AG09319 (cell line): ENCODE measurements at places on chromosomes 16 and 17.

- DNase-seq = no peak
These were observed 478.4 kb downstream of the HS3ST3B1 start for GRCh38 chr17:14779241-14779640.

- no peak for DNase-seq
These were observed 27.3 kb downstream of the KDM8 start for GRCh38 chr16:27230562-27231001.

GRCh38 chr17:64502809-64503208, 3.3 kb downstream of the DDX5 start:
- no peak for DNase-seq

GRCh38 chr16:78505544-78506366, 406.3 kb downstream of the WWOX start:
- DNase-seq = no peak

- no peak for DNase-seq
These were observed 133.3 kb downstream of the TMEM132E start for GRCh38 chr17:34712481-34713195.

DNA sequence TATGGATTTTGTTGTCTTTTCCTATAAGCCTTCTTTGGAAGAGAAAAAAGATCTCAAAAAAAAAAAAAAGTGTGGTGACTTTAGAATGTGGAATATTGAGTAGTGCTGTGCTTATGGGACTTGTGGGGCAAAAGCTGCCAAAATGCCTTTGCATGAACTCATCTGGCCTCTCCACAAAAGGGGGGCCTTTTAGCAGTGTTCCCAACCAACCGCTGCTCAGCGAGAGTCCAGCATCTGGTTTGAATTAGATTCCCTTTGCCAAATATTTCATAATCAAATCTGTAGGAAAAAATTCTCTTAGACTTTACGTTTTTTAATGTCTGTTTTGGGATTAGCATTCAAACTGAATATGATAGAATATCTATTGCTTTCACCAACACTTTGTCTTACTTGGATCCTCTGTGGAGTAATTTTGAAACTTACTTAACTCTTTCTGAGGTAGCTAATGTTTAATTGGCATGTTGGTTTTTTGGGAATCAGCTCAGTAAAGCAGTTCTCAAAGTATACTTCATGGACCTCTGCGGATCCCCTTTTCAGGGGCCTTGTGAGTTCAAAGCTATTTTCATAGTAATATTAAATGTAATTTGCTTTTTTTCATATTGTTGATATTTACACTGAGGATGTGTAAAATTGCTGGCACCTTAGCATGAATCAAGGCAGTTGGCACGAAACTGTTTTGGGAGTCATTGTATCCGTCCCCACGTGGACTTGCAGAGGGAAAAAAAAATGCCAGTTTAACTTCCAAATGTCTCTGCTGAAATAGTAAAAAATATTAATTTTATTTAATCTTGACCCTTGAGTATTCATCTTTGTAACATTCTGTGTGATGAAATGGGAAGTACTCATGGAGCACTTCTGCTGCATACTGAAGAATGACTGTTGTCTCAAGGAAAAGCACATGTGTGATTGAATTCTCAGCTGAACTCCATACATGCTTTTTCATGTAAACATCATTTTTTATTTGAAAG, 34.7 kb upstream of the VPS4A start:
- DNase-seq = peak; percentile 95

GRCh38 chr17:15354256-15354655, 12.9 kb upstream of the TEKT3 start:
- DNase-seq = no peak

DNA sequence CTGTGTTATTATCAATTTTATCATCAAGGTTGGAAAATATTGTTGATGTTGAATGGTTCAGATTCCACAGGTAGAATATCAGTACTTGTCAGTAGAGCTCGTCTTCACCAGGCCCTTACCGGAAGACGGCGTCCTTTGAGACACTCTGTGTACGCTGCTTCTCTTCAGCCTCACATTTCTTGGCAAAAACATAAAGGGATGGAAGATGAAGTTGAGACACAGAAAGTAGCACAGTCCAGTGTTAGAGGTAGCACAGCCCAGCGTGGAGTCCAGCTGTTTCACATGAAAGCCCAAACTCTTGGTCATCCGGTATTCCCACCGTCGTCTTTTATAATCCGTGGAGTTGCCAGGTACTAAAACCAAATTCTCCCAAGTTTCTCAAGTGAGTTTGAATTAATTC, 30.4 kb downstream of the ATP2C2 start:
- no peak for DNase-seq

DNA sequence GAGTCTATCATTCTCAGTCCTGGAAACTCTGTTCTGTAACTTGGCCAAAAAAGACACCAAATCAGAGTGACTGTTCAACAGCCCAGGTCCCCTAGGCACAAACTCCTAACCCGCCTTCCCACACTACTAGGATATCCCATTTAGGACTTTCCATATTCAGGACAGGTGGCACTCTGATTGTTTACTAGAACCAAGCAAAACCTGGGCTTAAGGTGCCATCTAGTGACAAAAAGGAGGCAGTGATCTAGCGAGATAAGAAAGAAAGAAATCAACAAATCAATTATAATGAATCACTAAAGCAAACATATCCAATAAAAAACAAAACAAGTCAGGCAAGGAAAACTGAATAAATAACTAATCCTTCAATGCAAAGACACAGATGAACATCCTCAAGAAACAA, 203.9 kb downstream of the CEP112 start:
- DNase-seq = peak; percentile 4

DNA sequence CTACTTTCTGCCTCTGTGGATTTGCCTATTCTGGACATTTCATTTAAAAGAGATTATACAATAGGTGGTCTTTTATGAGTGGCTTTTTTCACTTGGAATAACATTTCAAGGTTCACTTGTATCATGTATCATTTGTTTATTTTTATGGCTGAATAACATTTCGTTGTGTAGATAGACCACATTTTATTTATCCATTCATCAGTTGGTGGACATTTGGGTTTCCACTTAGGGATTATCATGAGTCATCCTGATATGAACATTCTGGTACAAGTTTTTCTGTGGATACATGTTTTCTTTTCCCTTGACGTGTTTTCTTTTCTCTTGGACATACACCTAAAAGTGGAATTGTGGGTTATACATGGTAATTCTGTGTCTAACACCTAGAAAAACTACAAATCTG, 25.3 kb downstream of the PRSS54 start:
- DNase-seq = no peak

DNA sequence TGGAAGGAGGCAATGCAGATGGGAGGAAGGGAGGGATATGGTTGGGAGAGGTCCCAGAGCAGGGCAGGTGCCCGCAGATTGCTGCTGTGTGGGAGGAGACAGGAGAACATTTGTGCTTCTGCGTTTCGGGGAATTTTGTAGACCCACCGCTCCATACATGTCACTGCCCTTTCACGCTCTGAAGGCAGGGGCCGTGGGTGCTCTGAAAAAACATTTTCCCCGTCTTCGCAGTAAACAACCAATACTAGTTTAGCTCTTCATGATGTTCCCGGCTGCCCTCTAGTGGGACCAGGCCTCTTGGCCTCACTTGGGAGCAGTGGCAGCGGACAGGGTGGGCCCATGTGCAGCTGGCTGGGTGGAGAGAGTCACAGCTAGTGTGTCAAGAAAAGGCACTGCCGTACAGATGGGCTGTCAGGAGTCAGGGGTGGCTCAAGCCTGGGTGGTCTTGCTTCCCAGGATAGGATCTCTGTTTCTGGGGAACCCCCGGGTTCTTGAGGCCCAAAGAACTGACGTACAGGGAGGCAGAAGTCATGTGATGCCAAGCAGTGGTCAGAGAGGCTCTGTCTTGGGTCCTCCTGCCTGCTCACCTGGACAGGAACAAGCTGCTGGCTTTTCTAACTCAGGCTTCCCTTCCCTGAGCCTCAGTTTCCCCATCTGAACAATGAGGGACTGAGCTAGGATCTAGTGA, 46.5 kb upstream of the CPNE2 start:
- peak; percentile 23 for DNase-seq

DNA sequence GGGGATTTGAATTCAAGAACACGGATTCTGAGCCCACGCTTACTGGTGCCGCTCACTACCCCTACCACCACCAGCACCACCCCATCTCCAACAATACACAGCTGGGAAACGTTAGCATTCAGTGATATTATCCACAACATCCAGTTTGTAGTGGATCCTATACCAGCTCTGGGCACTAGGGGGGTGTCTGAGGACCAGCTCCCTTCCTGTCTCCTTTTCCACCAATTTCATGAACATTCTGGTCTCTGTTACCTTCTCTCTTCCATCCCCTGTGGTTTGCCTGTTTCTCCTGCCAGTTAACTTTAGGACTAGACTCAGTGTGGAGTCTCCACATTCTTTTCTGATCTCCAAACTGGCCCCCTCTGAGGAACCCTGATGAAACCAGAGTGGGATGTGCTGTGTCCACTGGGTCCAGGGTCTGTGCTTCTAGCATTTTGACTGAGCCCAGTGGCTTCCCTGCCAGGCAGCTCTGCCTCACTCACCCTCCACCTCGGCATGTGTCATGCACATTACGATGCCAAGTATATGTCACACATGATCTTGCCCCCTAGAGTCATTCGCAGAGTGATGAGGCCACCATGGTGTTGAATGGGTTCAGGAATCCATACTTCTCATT, 187.0 kb upstream of the CDH13 start:
- DNase-seq = no peak

DNA sequence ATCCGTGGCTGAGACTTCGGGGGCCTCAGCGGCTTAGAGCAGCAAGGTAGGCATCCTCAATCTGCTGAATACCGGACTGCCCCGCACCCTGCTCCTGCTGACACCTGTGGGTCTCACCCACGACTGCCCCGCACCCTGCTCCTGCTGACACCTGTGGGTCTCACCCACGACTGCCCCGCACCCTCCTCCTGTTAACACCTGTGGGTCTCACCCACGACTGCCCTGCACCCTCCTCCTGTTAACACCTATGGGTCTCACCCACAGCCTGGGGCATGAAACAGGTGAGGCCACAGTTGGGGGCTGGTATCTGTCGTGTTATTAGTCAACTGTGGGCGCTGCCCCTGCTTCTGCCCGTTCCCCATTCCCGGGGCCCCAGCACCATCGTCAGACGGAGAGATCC, 36.3 kb upstream of the PABPN1L start:
- no peak for DNase-seq

GRCh38 chr16:55184052-55184451, 140.0 kb upstream of the IRX6 start:
- no peak for DNase-seq

DNA sequence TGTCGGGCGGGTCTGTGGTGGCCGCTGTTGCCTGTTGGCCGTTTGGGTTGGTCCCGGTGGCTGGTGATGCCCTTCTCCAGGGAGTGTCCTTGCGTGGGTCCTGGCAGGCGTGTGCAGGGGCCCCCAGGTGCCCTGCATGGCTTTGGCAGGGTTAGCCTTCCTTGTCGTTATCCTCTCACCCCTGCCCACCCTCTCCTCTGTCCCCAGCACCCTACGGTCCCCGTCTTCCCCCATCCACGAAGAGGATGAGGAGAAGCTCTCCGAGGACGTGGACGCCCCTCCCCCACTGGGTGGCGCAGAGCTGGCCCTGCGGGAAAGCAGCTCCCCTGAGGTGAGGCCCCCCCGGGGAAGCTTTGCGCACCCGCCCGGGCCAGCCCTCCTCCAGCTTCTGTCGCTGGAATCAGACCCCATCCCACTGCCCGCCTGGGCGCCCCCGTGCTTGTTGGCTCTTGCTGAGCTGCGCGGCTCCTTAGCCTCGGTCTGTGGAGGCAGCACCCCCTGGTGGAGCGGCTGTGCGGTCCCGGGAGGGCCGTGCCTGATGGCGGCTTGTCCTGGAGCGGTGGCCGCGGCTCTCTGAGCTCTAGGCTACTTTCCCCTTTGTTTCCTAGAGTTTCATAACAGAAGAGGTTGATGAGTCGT, 10.6 kb upstream of the NUDT16L1 start:
- no peak for DNase-seq

- DNase-seq = no peak
These were observed 545.2 kb upstream of the CDH11 start for GRCh38 chr16:65667011-65667578.

GRCh38 chr16:86714166-86714565, 135.8 kb downstream of the FOXL1 start:
- DNase-seq = no peak

- DNase-seq = no peak
These were observed 29.2 kb upstream of the CBFA2T3 start for GRCh38 chr16:89006036-89006752.

GRCh38 chr16:72246423-72246822, 74.5 kb upstream of the PMFBP1 start:
- no peak for DNase-seq

DNA sequence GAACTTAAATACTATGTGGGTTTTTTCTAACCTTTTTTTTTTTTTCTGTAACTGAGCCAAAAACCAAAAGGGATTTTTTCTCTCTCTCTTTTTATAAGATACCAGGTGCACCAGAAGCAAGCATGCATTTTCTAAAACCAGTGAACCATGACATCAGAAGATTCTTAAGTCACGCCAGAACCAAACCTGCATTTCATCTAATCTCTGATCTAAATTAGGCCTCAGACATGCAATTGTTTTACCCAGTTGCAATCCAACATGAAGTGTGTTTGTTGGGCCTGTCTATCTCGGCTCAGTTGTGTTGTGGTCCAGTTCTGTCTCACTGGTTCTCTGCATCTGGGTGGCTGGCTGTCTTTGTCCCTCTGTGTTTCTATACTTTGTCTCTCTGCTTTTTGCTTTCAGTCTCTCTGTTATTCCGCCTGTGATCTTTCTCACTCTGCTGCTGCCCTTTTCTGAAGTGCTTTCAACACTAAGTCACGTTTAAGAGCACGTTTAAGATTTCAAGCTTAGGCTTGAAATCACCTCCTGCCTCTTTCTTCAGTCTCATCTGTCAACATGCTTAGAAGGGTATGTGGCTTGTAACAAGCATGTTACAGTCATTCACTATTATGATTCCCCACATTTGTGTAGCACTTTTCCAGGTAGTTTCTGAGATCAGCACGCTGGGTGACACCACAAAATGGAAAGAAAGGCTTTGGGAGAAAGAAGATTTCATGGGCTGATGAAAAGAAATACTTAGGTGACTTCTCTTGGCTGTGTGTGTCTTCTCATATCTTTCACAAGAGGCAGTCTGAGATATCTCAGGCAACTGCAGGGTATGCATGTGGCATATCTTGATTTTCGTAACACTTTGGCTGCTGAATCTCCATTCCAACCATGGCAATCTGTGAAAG, 488.9 kb downstream of the SHISA9 start:
- no peak for DNase-seq

DNA sequence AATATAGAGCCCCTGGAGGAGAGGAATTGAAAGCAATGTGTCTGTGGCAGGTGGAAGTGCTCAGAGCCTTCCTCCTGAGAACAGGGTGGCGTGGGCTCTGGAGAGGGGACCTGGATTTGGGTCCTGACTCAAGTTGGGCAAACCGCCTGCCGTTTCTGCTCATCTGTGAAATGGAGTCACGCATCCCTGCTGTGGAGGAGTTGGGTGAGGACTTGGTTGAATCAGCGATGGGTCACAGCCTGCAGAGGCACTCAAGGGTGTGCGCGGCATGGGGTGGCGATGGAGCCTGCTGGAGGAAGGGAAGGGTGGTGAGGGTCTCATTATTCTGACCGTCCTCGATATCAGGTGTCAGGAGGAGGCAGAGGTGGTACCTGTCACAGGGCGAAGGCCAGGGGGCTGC, 3.1 kb downstream of the ADAD2 start:
- no peak for DNase-seq
